Activated CD8-positive, alpha-beta T cell treated with anti-CD3 and anti-CD28 coated beads, Interleukin-2, amount 10 ng/mL, durations not matched to agents 7 days and 5 days (primary cell): ENCODE measurements at places on chromosomes 4 and X. TPM values are rescaled to one million over a fixed set of nuclear protein-coding genes. Genes with fewer than 3 reads are reported as not detected.

The STAP1 gene
- 23.1 TPM for total RNA-seq

The MAGEA9B gene
- total RNA-seq = not detected

The ZNF81 gene
- total RNA-seq = 10.4 TPM

The ART3 gene
- not detected for total RNA-seq

DNA sequence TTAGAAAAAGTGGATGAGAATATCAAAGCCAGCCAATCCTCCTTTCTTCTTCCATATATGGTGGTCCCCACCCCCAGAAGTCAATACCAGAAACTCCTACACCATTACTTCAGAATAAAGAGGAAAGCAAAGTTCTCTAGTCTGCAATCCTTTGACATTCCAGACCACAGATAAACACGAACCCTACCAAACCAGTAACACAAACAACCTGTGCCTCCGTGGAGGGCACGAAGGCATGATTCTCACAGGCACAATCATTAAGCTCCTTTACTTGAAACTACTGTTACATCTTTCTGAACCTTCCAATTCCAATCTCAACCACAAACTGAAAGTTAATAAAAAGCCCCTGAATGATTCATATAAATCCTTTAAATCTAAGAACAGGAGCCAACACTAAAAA lies 16.3 kb downstream of the MAML3 start:
- H3K27ac ChIP-seq = no peak overlapping the region
- H3K36me3 ChIP-seq = peaks cover 5% of the 10 kb centered on the region
- no peak for DNase-seq
- peaks cover 10% of the 10 kb centered on the region for H3K27me3 ChIP-seq
- peaks cover 29% of the 10 kb centered on the region for H3K4me1 ChIP-seq

DNA sequence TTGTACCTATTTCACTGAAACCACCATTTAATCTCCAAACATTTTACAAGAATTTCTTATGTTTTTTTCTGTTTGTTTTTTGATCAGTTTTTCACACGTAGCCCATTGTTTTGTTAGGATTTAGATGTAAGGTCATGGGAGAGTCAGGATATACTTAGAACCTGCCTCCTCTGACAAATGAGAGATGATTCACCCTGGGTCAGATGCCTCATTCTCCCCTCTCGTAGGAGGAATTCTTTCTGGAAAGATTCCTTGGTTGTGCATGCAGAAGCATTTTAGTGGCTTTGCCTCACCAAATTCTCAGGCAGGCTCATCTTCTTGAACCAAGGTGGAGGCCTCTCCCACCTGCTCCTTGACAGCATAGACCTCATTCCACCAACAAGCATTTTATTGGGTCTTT lies 599.3 kb downstream of the SPRY1 start:
- H3K27me3 ChIP-seq = no peaks in the 10 kb centered on the region
- no peak overlapping the region for H3K4me3 ChIP-seq
- no peaks in the 10 kb centered on the region for H3K4me1 ChIP-seq
- H3K36me3 ChIP-seq = no peaks in the 10 kb centered on the region
- no peak overlapping the region for H3K27ac ChIP-seq
- DNase-seq = no peak

- peaks cover 8% of the 10 kb centered on the region for H3K4me1 ChIP-seq
- H3K27ac ChIP-seq = no peak overlapping the region
- no peak for DNase-seq
- no peaks in the 10 kb centered on the region for H3K36me3 ChIP-seq
- peaks cover 39% of the 10 kb centered on the region for H3K27me3 ChIP-seq
Measured at GRCh38 chr4:153217440-153217839, 13.2 kb downstream of the TRIM2 start.

DNA sequence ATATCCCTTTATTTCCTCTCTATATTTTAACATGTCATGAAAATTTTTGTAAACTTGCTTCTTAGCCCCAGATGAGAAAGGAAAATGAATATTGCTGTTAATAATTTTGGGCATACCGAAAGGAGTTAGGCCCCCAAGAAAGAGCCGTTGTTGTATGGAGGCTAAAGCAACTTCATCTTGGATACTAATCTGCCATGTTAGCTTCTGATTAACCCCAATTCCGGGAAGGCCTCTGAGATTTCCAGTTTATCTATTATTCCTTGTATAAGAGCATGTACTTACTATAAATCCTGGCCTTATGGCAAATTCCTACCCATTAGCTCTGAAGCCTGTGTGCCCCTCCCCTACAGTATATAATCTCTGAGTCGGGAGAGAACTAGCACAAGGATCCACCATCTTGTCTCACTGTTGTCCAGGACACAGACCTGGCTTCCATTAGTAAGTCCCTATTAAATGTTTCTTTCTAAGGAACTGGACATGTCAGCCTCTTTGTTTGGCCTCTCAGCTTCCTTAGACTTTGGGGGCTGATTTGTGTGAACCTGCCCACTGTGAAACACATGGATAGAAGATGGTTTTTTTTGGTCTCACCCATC lies 20.9 kb upstream of the PLA2G12A start:
- H3K27ac ChIP-seq = no peak overlapping the region
- H3K4me1 ChIP-seq = no peaks in the 10 kb centered on the region
- no peak for DNase-seq
- peaks cover 14% of the 10 kb centered on the region for H3K27me3 ChIP-seq
- no peak overlapping the region for H3K4me3 ChIP-seq

- no peak for DNase-seq
- no peaks in the 10 kb centered on the region for H3K36me3 ChIP-seq
- H3K27me3 ChIP-seq = no peaks in the 10 kb centered on the region
- no peak overlapping the region for H3K4me3 ChIP-seq
Measured at GRCh38 chr4:92104506-92104905, 199.3 kb upstream of the GRID2 start.

- H3K27me3 ChIP-seq = peaks cover 14% of the 10 kb centered on the region
- no peak for DNase-seq
- peaks cover 22% of the 10 kb centered on the region for H3K36me3 ChIP-seq
- H3K4me3 ChIP-seq = peak overlapping the region; percentile 83
- peaks cover 15% of the 10 kb centered on the region for H3K4me1 ChIP-seq
Measured at GRCh38 chrX:100819534-100819836, 706 bp upstream of the CSTF2 start.

DNA sequence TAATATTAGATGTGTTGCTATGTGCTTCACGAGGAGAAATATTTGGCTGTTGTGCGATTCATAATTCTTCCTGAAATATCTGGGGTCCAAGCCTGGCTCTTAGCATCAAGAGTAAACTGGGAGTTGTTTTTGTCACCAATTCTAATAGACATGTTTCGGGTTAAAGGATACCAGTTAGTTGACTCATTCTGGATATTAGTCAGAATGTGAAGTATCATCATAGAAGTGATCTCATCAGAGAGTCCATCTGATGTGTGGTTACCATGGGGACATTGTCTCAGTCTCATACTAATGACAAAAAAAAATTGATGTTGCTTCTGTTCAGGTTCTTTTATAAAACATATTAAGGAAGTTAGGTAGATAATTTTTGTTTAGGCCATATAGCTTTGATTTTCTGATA lies 57.2 kb upstream of the MTMR1 start:
- no peak overlapping the region for H3K4me3 ChIP-seq
- H3K36me3 ChIP-seq = peaks cover 33% of the 10 kb centered on the region
- peaks cover 6% of the 10 kb centered on the region for H3K4me1 ChIP-seq
- DNase-seq = no peak

GRCh38 chr4:132809298-132810032 lies 339.6 kb upstream of the PCDH10 start:
- no peaks in the 10 kb centered on the region for H3K27me3 ChIP-seq
- H3K4me1 ChIP-seq = no peaks in the 10 kb centered on the region
- no peak overlapping the region for H3K4me3 ChIP-seq
- no peak for DNase-seq

DNA sequence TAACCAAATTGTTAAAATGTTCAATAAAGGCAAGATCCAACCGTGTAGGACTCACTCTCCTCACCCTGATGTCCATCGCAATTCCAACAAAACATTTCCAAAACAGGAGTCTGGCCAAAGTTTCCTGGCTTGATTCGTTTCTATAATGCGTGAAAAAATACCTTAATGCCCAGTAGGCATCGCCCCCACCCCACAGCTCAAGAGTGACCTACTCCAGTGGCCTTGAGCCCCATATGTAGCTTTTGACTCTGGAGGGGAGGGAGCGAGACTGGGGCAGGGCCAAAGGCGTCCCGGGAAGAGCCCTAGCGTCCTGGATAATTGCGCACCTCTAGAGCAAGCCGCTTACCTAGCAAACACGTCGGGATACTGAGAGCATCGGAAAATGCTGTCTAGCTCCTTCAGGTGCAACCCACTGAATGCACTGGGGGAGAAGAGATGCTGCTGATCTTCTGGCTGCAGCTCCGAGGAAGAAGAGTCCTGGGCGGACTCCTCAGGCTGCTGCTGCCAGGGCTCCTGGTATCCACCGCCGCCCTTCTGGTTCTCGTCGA lies 55.6 kb upstream of the NKAP start:
- no peaks in the 10 kb centered on the region for H3K36me3 ChIP-seq
- peaks cover 60% of the 10 kb centered on the region for H3K27me3 ChIP-seq

GRCh38 chr4:105189855-105190650 lies 43.4 kb downstream of the TET2 start:
- no peak for DNase-seq
- H3K27me3 ChIP-seq = no peaks in the 10 kb centered on the region
- H3K4me1 ChIP-seq = peaks cover 9% of the 10 kb centered on the region
- H3K36me3 ChIP-seq = peaks cover 29% of the 10 kb centered on the region
- H3K27ac ChIP-seq = no peak overlapping the region
- H3K4me3 ChIP-seq = no peak overlapping the region

- H3K4me1 ChIP-seq = no peaks in the 10 kb centered on the region
- H3K4me3 ChIP-seq = no peak overlapping the region
- H3K27ac ChIP-seq = no peak overlapping the region
- H3K36me3 ChIP-seq = no peaks in the 10 kb centered on the region
Measured at GRCh38 chr4:165763640-165764039, 109.4 kb upstream of the TLL1 start.

GRCh38 chr4:20532871-20533870 lies 167.1 kb upstream of the PACRGL start:
- no peak overlapping the region for H3K4me3 ChIP-seq
- H3K36me3 ChIP-seq = no peaks in the 10 kb centered on the region
- no peaks in the 10 kb centered on the region for H3K4me1 ChIP-seq
- no peaks in the 10 kb centered on the region for H3K27me3 ChIP-seq
- DNase-seq = no peak

GRCh38 chrX:15350329-15350996 lies 15.1 kb upstream of the PIGA start:
- DNase-seq = no peak
- no peaks in the 10 kb centered on the region for H3K27me3 ChIP-seq
- H3K4me1 ChIP-seq = no peaks in the 10 kb centered on the region
- no peaks in the 10 kb centered on the region for H3K36me3 ChIP-seq
- H3K4me3 ChIP-seq = no peak overlapping the region

DNA sequence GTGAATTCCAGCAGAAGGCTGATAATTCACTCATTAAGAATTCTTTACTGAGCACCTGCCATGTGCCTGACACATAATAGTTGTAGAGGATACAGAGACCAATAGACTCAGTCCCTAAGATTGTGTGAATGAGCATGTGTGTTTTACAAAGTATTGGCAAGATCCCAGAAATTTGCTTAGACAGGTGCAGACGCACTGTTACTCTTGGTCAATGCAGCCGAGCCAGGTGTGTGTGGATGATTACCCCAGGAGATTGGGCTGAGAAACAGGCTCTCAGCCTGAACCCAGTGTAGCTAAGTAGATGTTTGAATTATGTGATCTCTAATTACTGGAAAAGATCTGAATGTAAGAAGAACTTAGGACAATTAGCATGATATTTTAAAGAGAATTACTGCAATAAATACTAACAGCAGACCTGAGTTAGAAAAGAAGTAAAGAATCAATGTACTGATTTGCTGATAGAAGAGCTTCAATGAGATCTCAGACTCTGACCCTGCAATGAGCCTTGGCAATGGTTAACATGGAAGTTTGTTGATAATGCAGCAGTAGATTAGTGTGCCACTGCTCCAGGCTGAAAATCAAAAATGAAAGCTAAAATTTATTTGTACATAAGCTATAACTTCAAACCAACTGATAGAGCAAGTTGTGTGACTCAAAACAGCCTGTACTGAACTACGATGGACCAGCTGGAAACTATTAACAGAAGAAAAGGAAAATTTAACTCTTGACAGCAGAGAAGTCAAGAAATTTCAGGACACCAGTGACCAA lies 32.2 kb upstream of the NDST4 start:
- no peaks in the 10 kb centered on the region for H3K4me1 ChIP-seq
- no peaks in the 10 kb centered on the region for H3K27me3 ChIP-seq
- no peak overlapping the region for H3K4me3 ChIP-seq
- no peaks in the 10 kb centered on the region for H3K36me3 ChIP-seq

GRCh38 chrX:110536816-110537215 lies 178.2 kb downstream of the RTL9 start:
- H3K4me1 ChIP-seq = no peaks in the 10 kb centered on the region
- H3K27ac ChIP-seq = no peak overlapping the region
- no peaks in the 10 kb centered on the region for H3K27me3 ChIP-seq
- H3K4me3 ChIP-seq = no peak overlapping the region
- no peaks in the 10 kb centered on the region for H3K36me3 ChIP-seq
- DNase-seq = no peak
